ENCODE measurements at places on chromosomes 5 and 9.
A peak's percentile ranks its signal among the peaks of the same experiment; 100 is the strongest.

DNA sequence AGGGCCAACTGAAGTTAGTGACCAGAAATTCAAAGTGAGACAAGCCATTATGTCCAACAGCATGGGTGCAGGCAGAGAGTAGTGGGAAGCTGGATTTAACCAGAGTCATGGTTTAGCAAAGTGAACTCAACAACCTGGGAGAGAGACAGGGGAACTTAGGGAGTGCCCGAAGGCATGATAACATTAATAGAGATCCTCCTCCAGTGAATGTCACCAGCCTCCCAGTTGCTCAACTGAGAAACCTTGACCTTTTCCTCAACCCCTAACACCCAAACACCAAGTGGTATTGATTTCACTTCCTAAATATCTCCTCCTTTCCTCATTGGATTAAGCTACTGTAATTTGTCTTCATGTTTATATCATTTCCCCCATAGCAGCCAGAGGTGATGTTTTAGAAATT, 42.6 kb downstream of the HMGCS1 start:
- DNase-seq: no peak

GRCh38 chr5:93915142-93915553, 173.7 kb upstream of the POU5F2 start:
- DNase-seq: peak; percentile 22

DNA sequence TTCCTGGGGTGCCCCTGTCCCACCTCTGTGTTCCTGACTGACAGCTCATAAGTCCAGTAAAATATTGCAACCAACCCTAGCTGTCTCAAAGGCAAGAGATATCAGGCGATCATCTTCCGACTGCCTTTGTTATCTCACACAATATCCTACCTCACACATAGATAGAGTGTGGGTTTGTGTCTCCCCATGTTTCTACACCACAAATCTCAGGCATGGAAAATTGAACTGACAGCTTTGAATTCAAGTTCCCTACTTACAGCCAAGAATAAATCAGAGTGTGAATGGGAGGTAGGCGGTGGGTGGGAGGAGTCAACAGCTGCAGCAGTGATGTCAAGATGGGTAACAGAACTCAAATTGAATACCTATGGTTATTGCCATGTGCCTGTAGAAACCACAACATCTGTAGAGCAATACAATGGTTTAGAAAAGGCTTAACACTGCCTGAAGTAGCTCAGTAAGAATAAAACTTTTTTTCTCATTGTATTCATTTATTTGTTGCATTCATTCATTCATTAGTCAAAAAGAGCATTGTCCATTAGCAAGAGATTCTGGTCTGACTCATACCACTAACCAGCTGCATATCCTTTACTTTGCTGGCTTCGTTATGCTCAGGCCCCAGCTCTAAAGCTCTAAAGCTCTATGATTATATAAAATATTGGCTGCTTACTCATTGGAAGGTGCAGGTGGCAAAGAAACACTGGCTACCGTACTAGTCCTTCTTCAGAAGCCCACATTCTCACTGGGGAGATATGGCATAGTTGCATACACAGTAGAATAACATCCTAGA, 108.2 kb upstream of the DMAC1 start:
- DNase-seq: no peak

DNA sequence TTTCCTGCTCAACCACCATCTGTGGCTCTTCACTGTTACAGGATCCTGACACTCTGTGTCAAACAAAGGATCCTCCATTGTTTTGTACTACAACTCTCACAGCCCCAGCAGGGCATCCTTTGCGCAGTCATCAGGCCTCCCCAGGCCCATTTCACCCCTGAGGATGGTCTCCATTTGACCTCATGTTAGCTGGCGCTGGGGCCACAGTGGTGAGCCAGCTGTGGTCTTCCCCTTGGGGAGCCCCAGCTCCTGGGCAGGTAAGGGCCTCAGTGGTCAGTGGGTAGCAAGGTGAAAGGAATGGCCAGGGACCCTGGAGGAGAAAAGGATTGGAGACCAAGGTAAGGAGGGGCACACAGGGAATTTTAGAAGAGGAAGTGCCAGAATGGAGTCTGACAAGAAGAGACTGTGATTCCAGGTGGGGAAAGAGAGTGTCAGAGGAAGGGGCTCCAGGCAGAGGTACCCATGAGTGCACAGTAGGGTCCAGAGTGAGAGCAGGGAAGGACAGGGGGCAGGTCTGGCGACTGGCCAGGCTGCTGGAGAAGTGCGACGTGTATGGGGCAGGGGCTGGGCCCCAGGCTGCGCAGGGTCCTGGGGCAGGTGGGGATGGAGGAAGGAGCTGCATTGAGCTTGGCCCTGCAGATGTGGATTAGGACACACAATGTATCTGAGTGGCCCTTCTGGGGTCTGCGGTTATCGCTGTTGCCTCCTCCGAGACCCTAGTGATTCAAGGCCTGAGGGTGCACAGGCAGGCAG, 109.9 kb downstream of the PHF2 start:
- no peak for DNase-seq

- no peak for DNase-seq
Observed at GRCh38 chr5:125695996-125696655, 727.1 kb upstream of the GRAMD2B start.
